Heart right ventricle (tissue), 16 donors: ENCODE measurements at places on chromosomes 7 and 10. TPM values are rescaled to one million over a fixed set of nuclear protein-coding genes. Genes with fewer than 3 reads are reported as not detected.
A peak's percentile ranks its signal among the peaks of the same experiment; 100 is the strongest.

DNA sequence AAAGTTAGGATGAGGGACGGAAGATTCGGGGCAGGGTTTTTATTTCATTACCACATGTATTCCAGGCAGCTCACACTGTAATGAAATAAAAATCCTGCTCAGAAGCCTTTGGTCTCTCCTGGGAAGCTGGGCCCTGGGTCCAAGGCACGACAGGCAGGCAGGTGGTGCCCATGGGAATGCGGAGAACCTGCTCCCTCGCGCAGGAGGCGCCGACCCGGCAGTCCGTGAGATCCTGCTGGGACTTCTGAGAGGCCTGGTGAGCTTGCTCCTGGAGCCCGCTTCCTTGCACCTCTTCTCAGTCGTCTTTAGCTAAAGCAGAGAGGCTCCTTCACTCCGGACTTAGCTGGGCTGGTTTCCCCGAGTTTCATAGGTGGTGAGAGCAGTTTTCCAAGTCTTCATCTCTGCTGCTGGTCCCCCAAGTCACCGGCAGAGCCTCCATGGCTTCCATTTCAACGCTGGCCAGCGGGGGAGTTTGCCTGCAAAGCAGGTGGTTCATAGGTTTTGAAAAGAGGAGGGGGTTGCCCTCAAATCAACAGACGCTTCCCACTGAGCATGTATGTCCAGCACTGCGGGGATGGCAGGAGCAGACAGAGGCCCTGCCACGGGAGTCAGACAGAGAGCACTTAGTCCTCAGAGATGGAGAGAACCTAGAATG lies 24.5 kb downstream of the IL15RA start:
- DNase-seq = no peak

- no peak for DNase-seq
These were observed 649.6 kb downstream of the LRMDA start for GRCh38 chr10:76080991-76081390.

The ZNF425 gene
- 0.82 TPM for total RNA-seq

The HBP1 gene
- 45.3 TPM for total RNA-seq

The ZNF853 gene
- total RNA-seq = 16.3 TPM

- peak; percentile 48 for DNase-seq
These were observed at the start of gene ADAM8 for GRCh38 chr10:133276435-133277201. Gene ADAM8 (minus strand): TSS chr10:133276868. CDS start chr10:133276817, 51 bp downstream.

DNA sequence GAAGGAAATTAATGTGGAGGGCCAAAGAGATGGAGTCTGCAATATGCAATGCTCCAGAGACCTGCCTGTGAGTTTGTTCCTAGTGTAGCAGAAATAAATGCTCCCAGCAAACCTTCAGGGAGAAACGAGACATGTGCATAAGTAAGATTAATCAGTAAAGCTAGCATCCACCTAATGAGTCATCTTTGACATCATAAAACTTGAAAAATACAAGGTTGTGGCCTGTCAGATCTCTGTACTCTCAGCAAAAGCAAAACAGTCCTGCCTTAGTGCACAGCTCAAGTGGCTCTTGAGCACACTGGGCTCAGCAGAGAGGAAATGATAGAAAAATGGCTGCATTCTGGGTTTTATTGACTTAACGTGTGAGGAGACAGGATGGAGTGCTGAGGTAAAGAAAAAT lies 32.5 kb upstream of the ERCC6 start:
- DNase-seq = no peak

- no peak for DNase-seq
These were observed 22.2 kb downstream of the MPP7 start for GRCh38 chr10:28280652-28281051.

The TMEM213 gene
- total RNA-seq = not detected

- DNase-seq = no peak
These were observed 3.0 kb downstream of the DDIT4 start for GRCh38 chr10:72276421-72277339.

GRCh38 chr7:10588084-10588483 lies 385.6 kb upstream of the PHF14 start:
- no peak for DNase-seq

DNA sequence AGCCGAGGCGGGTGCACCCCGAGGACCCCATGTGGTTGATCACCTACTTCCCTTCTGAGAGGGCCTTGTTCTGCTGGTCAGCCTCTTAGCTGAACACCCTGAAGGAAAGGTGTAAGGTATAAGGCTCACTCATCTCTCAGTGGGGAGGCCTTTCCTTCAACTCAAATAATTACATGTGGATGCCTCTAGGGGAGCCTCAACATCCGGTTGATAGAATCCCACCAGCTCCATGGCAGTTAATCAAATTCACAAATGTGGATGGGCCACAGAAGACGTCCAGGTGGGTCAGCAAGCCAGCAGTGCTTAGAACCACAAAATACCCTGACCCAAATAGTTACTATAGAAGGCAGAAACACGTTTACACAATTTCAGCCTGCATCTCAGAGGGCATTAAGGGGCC lies 37.7 kb upstream of the ZNF32 start:
- no peak for DNase-seq

DNA sequence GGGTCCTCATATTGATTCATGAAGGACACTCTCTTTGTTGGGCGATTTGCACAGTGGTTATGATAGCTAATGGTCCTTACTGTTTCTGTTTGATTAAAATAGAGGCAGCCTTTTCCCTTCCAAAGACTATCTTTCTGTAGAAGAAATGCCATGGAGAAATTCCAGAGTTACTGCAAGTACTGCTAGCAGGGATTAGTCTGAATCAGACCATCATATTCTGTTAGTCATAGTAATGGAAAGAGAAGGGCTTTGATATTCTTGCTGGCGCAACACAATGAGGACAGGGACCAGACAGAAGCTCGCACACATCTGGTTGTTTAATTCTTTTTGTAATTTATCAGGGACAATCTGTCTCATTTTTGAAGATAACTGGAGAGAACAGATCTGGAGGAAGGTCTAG lies 304.5 kb upstream of the FZD8 start:
- no peak for DNase-seq

DNA sequence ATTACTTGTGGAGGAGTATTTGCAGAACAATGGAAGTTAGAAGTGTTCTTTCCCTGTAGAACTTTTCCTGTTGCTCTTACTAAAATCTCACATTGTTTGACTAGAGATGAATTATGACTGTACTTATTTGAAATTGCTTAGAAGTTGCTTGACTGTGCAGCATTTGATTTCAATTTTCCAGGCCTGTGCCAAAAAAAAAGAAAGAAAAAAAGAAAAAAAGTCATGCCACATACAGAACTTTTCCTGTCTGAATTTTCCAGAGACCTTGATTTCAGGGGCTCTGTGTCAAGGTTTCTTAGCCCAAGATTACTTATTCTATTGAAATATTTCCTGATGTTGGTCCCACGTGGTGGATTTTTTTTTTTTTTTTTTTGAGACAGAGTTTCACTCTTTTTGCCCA lies 3.5 kb upstream of the FAM171A1 start:
- no peak for DNase-seq
